D341Med (cell line): ENCODE measurements at places on chromosomes 2 and 18.

DNA sequence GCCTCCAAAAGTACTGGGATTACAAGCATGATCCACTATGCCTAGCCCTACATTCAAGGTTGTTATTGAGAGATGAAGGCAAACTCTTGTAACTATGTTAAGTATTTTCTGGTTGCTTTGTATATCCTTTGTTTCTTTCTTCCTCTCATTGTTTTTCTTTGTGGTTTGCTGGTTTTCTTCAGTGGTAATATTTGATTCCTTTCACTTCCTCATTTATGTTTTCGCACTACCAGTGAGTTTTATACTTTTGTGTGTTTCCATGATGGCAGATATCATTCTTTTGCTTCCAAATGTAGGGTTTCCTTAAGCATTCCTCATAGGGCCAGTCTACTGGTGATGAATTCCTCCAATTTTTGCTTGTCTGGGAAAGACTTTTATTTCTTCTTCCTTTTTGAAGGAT lies 90.2 kb downstream of the NCK2 start:
- DNase-seq = no peak

- DNase-seq = no peak
These were observed 157.9 kb downstream of the ANKRD44 start for GRCh38 chr2:197152451-197153228.

DNA sequence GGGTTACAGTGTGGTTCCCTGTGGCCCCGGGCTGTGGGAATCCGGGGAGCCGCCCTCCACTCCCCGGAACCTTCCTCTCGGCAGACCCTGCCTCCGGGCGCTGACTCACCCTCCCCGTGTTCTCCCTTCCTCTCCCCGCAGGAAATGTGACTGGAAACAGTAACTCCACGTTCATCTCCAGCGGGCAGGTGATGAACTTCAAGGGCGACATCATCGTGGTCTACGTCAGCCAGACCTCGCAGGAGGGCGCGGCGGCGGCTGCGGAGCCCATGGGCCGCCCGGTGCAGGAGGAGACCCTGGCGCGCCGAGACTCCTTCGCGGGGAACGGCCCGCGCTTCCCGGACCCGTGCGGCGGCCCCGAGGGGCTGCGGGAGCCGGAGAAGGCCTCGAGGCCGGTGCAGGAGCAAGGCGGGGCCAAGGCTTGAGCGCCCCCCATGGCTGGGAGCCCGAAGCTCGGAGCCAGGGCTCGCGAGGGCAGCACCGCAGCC lies 59.5 kb downstream of the TNFRSF11A start:
- DNase-seq = no peak

DNA sequence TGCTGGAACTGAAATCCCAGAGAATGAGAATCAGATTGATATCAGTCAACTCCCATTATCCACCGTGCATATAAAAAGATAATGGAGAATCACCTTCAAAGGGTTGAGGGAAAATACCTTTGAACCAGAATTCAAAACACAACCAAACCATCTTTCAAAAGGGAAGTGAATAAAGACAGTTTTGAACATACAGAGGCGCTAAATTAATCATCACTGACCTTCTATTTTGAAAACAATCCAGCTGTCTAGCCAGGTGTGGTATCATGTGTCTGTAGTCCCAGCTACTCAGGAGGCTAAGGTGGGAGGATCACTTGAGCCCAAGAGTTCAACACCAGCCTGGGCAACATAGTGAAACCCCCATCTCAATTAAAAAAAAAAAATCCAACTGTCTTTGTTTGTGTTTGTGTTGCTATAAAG lies 63.6 kb downstream of the TRABD2A start:
- no peak for DNase-seq

DNA sequence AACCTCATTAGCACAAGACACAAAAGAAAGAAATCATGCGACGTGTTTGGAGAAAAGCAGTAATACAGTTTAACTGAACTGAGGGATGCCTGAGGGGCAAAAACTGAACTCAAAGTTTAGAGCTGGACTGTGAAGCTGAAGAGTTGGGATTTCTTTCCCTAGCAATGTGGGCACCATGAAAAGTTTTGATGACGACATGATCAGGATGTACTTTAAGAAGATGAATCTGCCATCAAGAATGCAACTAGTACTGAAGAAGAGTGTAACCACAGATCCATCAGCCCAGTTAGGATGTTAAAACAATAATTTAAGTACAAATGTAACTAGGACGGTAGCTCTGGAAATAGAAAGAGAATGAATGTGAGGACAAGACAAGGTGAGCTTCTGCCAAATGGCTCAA lies 196.2 kb downstream of the VWC2L start:
- DNase-seq = no peak

- no peak for DNase-seq
These were observed 235.8 kb upstream of the FN1 start for GRCh38 chr2:215671691-215672090.
